Aorta (tissue), 5 donors: ENCODE measurements at places on chromosomes 12 and 14. TPM values are rescaled to one million over a fixed set of nuclear protein-coding genes. Genes with fewer than 3 reads are reported as not detected.

- no peak for DNase-seq
Observed at GRCh38 chr14:103198131-103199105, 75.2 kb downstream of the TNFAIP2 start.

DNA sequence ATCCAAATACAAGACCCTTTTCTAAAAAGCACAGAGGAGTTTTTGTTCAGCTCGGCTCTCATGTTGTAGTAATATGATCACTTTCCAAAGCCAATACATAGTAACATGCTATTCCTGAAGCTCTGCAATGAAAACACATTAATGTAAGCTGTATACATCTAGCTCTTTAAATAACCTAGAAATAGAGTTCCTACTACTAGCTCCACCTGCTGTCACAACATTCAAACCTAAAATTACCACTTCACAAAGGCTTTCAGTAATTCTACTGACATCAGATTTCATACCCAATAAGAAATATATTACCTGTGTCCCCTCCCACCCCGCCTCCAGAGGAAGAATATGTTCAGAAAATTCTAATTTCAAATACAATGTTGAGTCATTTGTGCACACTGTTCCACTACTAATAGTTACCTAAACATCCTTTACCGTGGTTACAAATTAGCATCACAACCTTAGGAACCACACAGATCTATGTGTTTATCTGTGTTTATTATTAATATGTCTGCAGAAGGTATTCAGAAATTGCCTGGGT is 17.8 kb downstream of the EFCAB11 start:
- no peak for DNase-seq

GRCh38 chr14:37369425-37369824 is 171.7 kb downstream of the MIPOL1 start:
- DNase-seq: no peak

DNA sequence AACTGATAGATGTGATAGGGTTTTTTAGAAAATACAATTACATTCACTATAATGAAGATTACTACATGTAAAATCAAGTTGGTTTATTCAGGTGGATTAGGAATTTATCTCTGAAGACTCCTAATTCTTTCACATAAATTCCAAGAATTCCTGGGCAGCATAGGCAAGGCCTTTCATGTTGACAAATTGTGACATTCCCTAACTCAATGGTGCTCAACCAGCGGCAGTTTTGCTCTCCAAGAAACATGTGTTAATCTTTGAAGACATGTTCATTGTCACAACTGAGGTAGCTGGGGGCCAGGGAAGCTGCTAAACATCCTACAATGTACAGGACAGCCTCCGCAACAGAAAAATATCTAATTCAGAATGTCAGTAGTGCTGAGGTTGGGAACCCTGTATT is 46.3 kb downstream of the PTPRQ start:
- DNase-seq: no peak

Gene BMP4
- total RNA-seq: 7.8 TPM

Gene ARHGDIB
- 119 TPM for total RNA-seq
